Activated CD4-positive, alpha-beta T cell treated with anti-CD3 and anti-CD28 coated beads for 24 hours (primary cell): ENCODE measurements at places on chromosomes 6 and 20.

DNA sequence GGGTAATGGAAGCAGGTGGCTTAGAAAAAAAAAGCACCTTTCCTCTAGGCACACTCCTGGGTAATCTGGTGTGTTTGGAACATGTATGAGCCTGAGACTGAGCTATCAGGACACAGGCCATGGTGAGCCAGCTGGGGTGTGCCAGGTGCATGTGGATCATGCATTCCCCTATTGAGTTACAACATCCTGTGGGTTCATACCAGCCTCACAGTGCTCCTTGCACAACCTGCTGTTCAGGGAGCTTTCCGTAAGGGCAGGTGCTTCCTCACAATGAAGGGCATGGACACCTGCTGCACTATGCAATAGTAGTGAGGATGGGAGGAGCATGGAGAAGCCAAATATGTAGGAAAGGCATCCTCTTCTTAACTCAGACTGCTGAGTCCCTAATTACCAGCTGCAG is 197.2 kb upstream of the SUPT3H start:
- no peak for DNase-seq

- no peak for DNase-seq
These were observed 230.2 kb downstream of the PRKN start for GRCh38 chr6:162497389-162497788.

DNA sequence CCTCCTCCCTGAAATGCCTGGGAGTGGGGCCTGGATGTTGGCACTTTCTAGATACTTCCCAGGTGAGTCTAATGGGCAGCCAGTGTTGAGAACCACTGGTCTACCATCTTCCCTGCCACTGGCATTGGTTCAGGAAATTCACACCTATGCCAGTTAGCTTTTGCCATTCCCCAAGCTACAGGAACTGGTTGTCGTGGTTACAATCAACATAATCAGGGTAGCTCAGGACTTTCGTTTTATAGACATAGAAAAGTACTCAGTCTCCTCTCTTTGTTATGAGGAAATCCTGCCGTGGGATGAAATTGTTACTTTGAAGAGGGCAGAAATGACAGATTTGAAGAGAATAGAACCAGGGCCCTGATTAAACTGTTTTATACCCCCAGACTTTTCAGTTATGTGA is 127.9 kb upstream of the FOXO3 start:
- DNase-seq = no peak

- no peak for DNase-seq
These were observed 870 bp downstream of the PAK5 start for GRCh38 chr20:9838035-9838377.

GRCh38 chr6:119446609-119447008 is 97.0 kb upstream of the MAN1A1 start:
- DNase-seq = no peak

- no peak for DNase-seq
These were observed 13.1 kb upstream of the DCBLD1 start for GRCh38 chr6:117469356-117469755.

DNA sequence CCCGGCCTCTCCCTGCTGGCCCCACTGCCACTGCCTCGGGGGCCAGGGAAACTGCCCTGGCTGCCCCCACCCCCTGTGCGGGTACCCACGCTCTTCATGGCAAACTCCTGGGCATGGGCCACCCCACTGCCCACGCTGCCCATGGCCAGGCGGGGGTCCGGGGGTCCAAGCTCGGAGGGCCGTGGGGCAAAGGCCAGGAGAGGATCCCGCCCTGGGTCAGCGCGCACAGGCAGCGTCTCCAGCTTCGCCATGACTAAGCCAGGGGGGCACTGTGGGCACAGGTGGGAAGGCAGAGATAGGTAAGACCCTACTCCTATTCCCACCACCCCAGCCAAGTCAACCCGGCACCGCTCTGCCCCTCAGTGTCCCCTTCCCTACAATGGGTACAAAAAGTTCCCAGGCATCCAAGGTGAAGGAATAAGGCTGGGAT is 6.4 kb downstream of the LZTS3 start:
- DNase-seq = no peak

- DNase-seq = no peak
These were observed 1.3 kb upstream of the REPS1 start for GRCh38 chr6:138989098-138989983.

GRCh38 chr6:6105472-6106036 is 98.8 kb upstream of the NRN1 start:
- no peak for DNase-seq

DNA sequence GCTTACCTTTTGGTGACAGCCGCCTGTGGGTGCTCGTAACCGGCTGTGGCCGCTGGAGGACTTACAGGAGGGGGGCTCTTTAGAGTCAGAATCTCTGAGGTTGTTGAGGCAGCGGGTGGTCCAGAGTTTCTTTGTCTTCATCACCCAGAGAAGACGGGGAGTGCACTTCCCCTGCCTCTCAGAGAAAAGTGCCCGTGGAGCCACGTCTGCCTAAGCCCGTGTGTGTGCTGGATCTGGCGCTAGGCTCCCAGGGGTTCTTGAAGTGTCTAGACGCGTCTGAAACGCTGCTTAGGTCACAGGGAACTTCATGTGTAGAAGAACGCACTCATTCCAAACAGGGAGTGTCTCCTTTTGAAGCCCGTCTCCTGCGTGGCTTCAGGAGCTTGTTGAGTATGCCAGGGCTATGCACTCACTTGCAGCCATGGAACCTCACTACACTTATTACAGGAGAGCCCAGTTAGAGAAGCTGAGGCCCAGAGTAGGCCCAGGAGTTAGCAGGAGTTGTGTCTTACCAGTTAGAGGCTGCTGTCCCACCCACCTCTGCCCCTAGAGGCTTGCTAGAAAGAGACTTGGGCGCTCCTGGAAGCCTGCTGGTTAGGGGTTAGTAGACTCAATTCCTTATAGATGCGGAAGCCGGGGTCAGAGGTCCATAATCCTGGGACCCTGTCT is 1.3 kb downstream of the LSM14B start:
- DNase-seq = no peak

DNA sequence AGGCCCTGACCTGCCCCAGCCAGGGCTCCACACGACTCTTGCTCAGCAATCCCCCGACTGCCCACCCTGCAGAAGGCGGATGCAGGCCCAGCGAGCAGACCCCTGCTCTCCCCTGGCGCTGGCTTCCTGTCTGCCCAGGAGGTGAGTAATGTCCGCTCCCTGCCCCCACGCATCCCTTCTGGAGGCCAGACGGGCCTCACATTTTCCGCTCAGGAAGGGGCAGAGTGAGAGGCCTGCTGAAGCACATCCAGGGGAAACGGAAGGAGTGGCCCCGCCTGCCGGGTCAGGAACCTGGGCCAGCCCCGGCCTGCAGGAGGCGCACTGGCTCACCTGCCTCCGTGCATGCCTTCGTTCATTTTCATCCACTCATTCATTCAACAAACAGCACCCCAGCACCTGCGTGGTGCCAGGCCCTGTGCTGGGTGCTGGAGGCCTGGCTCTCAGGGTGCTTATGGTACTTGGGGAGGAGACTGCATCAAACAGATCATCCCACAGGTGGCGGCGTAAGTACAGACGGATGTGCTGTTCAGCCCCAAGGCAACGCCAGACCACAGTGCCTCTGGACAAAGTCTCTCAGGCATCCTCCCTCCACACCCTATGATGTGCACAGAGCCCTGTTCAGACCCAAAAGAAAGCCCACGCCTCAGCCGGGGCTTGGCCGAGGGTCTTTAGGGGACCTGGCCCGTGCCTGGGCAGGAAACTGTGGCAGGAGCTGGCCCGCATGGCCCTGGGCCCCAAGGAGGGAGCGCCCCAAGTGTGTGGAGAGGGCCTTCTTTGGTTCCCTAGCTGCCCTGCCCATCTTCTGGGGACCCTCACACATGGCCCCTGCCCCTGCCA is 112.1 kb downstream of the ASXL1 start:
- no peak for DNase-seq

DNA sequence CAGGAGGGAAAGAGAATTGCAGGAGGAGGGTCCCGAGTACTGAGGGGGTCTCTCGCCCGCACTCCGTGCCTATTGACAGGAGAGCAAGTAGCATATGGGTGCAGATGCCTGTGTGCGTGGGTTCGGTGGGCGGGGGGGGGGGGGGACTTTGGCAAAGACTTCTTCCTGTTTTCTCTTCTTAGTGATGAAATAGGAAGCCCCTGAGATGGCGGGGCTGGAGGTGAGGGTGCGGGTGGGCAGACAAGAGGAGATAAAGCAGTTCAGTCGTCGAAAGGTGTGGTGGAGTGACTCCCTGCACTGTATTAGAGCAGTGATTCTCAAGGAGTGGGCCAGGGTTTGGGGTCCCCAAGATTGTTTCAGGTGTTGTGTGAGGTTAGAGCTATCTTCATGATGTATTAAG is 3.7 kb downstream of the NAA20 start:
- no peak for DNase-seq

GRCh38 chr20:1392443-1392692 is 486 bp downstream of the FKBP1A start:
- no peak for DNase-seq

- DNase-seq = no peak
These were observed 234.5 kb downstream of the LRFN2 start for GRCh38 chr6:40352527-40353170.

DNA sequence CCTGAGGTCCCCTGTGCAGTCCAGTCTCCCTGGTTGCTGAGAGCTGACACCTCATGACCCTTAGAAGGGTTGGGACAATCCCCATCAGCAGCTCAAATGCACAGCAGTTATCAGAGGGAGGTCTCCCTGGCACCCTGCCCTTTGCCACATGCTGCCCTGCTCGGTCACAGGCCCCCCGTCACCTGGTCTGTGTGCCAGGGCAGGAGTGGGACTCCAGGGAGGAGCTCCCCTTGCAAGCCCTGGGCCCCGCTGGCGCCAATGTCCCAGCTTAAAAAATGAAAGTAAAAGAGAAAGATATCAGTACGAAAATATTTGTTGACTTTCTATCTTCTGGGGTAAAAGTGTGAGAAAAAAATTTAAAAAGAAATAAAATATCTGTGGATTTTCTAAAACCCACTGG is 68.1 kb upstream of the SLC22A16 start:
- no peak for DNase-seq

DNA sequence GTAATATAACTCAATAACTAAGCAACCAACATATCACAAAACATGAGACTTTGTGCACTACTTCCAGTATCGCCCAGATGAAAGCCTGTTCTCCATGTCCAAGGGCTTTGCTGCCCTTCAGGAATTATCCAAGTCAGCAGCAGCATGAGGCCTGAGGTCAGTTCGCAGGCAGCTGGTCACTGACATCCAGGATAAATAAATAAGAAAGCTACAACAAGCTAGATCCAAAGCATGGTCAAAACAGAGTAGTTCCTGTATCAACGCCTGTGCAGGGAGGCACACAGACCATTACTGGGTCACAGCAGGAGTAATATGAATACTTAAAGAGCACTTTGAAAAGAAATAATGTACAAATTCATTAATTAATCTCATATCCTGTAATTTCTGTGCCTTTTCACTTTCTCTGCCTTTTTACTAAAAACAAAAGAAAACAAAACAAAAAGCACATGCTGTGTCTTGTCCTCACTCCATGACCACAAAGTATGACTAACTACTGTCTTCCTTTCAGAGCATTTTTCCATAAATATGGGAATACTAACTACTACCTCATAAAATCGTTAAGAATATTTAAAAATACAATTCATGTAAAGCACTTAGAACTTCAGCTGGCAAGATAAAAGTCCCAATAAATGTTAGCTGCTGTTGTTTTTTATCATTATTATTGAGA is 374.9 kb upstream of the IRAK1BP1 start:
- no peak for DNase-seq

DNA sequence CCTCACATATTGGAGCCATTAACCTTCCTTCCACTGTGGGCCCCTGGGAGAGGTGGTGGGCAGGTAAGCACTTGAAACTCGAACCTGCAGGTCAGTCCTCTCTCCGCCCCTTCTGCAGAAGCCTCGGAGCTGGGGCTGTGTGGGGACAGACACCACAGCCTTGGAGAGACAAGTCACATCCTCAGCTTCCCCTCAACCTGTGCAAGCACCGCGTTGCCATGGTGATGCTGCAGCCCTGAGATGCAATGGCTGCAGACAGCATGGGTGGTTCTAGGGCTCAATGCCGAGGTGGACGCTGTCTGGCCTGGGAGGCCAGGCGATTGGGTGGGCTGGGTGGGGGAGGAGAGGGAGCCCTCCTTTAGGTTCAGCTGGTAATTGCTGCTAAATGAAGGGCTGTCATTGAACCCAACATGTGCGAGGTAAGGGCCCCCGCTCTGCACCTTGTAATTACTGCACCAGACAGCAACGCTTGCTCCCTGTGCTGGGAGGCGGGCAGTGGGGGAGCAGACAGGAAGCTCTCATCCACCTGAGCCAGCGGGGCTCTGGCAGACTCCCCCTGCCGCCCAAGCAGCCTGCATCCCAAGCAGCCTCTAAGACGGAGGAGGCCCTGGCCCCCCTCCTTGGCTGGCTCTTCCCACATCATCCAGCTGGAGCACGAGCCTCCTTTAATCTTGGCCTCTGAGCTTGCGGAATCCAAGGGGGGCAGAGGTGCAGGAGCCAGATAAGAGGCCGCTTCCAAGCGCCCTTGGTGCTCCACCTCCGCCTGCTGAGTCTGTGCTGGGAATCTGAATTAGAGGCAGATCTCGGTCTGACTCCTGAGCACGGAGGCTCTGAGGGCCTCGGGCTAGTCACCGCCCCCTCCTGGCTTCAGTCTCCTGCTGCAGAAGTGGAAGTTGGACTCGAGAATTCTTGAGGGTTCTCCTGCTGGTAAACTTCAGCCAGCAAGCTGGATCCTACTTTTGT is 39.8 kb upstream of the CDH22 start:
- DNase-seq = no peak

DNA sequence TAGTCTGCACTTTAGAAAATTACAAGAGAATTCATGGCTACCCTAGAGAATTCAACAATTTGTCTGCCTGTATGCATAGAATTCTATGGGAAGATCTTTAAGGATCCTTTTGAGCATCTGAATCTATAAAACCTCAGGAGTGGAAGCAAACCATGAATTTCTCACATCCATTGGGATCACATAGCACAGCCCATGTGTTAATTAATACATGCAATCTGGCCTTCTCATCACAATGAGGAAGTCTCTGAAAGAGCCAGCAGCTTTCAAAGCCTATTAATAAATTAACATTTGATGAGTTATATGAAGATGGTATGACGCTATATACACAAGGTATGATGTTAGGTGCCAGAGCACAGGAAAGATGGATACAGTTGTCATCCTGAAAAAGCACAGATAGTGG is 24.7 kb downstream of the NDUFAF4 start:
- no peak for DNase-seq

DNA sequence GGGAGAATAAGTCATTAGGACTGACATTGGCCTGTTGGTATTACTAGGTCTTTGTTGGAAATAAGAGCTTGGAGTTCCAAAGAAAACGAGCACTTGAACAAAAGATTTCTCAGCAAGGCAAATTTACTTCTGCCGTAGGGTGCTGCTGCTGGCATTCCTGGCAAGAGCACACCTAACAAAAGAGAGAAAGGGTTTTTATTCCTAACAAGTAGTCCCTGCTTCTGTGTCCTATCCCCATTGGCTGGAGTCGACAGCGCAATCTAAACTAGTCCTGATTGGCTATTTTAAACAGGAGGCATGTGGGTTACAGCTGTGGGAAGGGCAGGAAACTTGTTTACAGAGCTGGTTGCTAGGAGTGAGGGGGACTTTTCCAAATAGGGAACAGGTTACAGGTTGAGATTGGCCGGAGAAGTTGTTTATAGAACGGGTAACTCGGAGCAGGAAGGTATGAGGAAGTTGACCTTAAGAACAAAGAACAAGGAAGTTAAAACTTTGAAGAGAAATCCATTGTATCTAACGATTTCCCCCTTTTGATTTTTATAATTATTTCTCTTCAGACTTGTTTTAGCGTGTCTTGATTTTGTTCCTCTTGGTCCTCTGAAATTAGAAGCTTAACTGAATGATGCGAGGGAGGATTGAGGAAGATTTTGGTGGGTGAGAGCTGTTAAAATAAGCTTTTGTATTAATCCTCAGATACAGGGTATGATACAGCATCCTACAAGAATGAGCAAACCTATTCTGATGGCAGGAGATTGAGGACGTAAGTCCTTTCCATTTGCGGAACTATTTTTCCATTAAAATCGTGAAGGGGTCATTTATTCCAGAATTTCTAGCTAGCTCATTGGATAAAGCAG is 3.4 kb upstream of the ZNFX1 start:
- no peak for DNase-seq
